HL-60 (cell line): ENCODE measurements at places on chromosomes 2 and 18.

- peak; percentile 75 for DNase-seq
These were observed 5.7 kb downstream of the PTMA start for GRCh38 chr2:231713730-231714638.

- no peak for DNase-seq
These were observed 274.9 kb upstream of the TCF4 start for GRCh38 chr18:55862693-55863390.

- DNase-seq = no peak
These were observed 180.8 kb downstream of the WDR7 start for GRCh38 chr18:56831988-56832387.

- DNase-seq = no peak
These were observed 160.3 kb upstream of the FSIP2 start for GRCh38 chr2:185578322-185578721.

GRCh38 chr2:237141571-237142051 lies 55.9 kb downstream of the COPS8 start:
- DNase-seq = no peak

GRCh38 chr2:111025288-111025687 lies 95.4 kb upstream of the BCL2L11 start:
- DNase-seq = no peak

- DNase-seq = no peak
These were observed 29.9 kb downstream of the HDHD2 start for GRCh38 chr18:47120428-47120827.

DNA sequence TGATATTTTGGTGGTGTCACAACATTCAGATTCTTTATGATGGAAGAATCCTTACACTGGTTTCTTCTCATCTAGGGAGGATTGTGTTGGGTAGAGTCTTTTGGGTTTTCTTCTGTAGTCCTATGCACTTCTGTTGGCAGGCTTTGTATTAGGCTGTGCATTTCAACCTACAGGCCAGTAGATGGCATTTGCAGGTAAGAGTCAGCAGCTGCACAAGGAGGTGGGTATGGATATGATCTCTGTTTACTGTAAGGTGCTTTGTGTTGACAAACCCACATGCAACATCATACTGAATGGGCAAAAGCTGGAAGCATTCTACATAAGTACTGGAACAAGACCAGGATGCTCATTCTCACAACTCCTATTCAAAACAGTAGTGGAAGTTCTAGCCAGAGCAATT lies 656.8 kb downstream of the METTL4 start:
- DNase-seq = no peak

DNA sequence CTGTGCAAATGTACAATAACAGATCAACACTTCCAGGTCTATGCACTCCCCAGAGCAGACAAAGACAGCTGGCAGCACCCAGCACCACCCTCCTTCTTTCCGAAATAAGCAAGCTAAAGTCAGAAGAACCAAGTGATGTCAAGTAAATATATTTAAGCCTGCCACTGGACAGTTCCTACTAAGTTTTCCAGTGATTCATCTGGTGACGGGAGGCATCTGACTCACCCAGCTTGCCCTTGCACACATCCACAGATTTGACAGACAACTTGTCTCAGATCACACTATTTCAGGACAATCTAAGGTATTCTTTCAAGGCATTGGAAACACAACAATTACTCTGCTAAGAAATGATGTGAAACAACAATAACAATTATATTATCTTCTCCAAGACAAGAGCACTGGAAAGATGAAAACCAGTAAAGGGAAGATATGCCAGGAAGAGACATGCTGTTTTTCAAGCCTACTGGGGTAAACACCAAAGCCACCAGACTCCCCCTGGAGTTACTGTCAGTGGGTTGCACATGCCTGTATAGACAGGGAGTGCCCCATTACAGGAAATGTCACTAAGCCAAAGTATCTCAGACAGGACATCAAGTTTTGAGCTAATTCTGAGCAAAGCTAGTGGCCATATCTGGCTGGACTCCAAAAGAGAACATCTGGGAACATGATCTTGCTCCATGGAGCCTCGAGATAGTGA lies 287.9 kb upstream of the KLHL29 start:
- DNase-seq = no peak

GRCh38 chr2:47160660-47161059 lies 5.6 kb upstream of the STPG4 start:
- no peak for DNase-seq

DNA sequence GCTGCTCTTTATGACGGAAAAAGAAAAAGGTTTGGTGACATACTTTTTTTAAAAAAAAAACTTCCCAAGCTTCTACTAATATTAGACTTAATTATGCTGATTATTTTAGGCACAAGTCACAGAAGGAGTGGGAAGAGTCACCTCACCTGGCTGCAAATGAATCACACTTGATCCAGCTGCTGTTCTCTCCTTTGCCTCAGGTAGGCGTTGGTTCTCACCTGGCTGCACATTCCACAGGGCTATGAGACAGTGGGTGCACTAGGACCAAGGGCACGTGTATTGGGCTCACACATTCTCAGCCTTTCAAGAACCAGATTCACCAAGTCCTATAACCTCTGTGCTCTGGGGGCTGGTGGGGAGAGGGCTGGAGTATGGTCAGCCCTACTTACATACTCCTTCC lies 93.3 kb downstream of the TGFA start:
- no peak for DNase-seq

GRCh38 chr2:1652034-1652790 lies 92.1 kb downstream of the PXDN start:
- DNase-seq = no peak

- no peak for DNase-seq
These were observed 171.1 kb upstream of the MYT1L start for GRCh38 chr2:2502201-2502549.

GRCh38 chr18:9612215-9612830 lies 2.0 kb downstream of the PPP4R1 start:
- DNase-seq = peak; percentile 41

GRCh38 chr18:69021211-69021805 lies 223.4 kb downstream of the CCDC102B start:
- no peak for DNase-seq

- no peak for DNase-seq
These were observed 29.6 kb downstream of the LPIN2 start for GRCh38 chr18:2983296-2983695.

DNA sequence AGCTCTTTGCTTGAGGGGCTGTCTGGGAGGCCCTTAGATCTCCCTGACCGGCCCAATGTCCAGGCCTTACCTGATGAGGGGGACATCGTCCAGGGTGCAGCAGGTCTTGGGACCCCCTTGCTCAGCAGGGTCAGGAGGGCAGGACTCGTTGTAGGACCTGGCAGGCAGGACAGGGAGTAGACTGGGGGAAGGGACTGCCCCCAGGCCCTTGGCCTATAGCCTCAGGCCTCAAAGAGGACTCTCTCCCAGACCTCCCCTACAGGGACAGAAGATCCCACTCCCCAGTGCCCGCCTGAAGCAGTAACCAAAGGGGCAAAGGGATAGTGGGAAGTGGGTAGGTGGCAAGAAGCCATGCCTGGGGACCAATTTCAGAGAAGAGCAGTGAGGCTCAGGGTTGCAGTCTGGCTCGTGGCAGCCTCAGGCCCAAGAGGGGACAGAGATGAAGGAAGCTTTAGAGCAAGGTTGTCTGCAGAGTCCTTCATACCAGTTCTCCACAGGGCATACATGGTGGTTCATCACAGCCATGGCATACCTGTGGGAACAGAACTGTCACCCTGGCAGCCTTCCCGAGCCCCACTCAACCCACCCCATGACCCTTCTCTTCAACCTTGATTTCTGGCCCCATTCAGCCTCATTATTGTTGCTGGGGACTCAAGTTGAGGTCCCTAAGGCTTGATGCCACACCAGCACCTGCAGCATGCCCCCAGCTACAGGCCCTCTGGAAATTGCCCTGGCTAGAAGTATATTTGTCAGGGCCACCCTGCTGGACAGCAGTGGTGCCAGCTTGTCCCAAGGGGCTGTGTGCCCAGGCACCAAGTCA lies 1.3 kb downstream of the TMEM150A start:
- DNase-seq = no peak

DNA sequence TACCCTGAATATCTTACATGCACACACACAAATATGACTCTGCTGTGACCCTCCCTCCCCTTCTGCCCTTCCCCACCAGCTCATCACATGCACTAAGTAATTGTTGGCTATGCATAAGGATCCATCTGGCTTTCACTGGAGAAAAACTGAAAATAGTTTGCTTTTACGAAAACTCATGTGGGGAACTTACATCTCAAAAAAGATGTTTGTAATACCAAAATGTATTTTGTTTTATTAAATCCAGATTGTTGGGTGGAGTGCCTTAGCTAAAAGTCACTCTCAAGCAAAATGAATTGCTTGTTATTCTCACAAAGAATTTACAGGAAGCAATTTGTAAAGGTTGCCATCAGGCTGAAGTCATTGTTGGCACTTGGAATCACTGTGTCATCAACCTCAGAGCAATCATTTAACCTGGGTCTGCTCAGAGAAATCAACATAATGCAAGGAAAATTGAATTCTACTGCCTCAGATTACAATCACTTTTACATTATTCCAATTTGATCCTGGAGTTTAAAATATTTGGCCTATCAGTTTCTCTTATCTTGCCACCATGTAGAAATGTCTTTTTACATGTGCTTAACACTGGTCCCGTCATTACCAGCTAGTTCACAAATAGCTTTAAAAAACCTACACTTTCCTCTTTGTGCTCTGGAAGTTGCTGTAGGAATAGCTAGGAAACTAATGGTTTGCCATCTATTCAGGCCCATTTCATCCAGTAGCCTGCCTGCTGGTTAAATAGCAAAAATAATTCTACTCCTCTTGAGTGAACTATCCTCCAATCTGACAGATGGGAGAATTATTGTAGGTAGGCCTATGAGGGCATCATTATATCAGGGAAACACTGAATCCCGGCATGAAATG lies 90.3 kb upstream of the TMEM17 start:
- DNase-seq = no peak

DNA sequence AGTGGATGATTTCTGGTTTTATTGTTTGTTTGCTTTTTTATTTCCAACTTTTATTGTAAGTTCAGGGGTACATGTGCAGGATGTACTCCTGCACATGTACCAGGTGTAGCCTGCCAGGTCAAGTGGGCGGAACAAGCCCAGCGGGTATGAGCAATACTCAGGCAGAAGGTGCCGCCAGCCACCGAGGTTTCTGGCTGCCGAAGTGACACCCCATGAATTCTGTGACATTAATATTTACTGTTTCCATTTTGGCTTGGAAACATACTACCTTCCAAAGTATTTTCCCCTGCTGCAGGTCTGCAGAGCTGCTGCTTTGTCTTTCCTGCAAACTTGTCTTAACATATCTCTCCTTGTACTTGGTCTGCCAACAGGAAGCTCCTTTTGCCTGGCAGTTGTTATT lies 78.5 kb downstream of the PTPN4 start:
- no peak for DNase-seq

- DNase-seq = no peak
These were observed 444.3 kb downstream of the RND3 start for GRCh38 chr2:150043172-150043500.

DNA sequence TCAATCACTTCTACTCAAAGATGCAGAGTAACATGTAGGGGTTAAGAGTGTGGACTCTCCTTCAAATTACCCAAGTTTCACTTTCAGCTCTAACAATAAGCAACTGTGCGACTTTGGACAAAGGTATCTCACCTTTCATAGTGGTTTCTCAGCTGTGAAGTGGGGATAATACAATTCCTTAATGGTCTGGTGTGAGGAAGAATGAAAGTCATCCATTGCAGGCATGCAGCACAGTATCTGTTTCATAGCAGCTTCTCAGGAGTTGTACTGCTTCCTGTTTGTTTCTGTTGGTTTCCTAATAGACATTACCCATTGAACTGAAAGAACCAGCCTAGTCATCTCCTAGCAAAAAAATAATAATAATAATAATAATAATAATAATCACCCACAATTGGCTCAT lies 74.4 kb downstream of the DDX18 start:
- no peak for DNase-seq

DNA sequence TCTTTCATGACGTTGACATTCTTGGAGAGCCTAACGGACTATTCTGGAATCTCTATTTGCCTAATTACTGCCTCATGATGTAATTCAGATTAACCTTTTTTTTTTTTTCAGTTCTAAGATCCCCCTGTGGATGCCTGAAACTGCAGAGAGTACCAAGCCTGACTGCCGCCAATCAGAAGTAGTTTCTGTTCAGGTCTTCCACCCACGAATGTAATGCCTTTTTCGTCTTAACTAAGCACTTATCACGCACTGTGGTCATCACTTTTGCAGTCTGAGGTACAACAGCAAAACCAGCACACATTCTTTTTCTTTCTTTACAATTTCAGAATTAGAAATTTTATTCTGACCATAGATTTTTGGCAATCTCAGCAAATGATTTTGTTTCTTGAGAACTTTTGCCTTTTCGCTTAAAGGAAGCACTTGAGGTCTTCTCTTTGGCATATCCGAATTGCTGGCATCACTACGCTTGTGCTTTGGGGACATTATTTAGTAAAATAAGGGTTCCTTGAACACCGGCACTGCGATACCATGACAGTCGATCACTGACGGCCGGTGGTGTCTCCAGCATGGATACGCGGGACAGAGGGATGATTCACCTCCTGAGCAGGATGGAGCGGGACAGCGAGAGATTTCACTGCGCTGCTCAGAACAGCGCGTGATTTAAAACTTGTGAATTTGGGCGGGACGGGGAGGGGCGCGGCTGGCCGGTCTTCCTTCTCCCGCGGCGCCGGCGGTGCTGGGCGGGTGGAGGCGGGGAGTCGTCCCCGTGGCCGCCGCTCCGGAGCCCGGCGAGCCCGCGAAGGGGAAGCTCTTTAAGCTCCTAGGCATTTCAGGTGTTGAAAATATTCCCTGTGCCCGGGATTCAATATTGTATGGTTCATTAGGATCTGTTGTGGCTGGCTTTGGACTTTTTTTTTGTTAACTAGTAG lies 32.0 kb upstream of the GPR55 start:
- DNase-seq = no peak

DNA sequence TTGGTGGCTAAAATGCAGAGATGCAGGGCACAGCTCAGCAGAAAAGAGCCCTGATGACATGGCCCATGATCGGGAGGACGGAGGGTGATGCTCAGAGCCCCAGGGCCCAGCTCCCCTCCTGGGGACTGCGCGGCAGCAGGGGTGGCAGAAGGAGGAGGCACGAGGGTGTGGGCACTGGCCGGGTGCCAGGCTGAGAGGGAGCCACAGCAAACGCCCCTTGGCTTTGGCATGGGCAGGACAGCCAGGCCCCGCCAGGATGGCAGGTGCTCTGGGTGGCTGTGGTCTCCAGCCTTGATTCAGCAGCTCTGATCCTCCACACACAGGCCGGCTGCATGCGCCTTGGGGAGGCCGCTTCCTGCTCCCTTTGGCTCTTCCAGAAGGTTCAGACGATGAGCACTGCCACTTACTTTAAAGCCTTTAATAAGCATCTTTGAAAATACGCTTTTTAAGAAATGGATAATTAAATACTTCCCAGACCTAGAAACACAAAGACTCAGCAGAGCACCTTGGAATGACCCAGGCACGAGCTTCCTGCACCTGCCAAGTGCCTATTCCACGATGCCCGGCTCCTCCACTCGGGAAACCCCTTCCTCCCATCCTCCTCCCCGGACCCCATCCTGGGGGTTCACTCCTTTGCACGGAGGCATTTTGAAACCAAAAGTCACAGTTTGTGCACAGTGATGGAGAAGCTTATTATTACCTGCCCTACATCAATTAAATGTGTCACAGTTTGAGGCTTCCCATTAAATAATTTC lies 78.5 kb upstream of the SNTG2 start:
- DNase-seq = no peak
